ENCODE measurements at places on chromosomes 4 and X. TPM values are rescaled to one million over a fixed set of nuclear protein-coding genes. Genes with fewer than 3 reads are reported as not detected.

Gene SLC49A3
- total RNA-seq, result 0.74 TPM

GRCh38 chr4:102560571-102561341 is 59.6 kb downstream of the NFKB1 start:
- no peak for DNase-seq
- no peaks in the 10 kb centered on the region for H3K27me3 ChIP-seq
- no peak overlapping the region for H3K4me3 ChIP-seq
- 0 out of 2 replicates have a peak, but pooled peaks cover 15% of the 10 kb centered on the region for H3K36me3 ChIP-seq
- peak overlapping the region; percentile 40 for H3K27ac ChIP-seq

DNA sequence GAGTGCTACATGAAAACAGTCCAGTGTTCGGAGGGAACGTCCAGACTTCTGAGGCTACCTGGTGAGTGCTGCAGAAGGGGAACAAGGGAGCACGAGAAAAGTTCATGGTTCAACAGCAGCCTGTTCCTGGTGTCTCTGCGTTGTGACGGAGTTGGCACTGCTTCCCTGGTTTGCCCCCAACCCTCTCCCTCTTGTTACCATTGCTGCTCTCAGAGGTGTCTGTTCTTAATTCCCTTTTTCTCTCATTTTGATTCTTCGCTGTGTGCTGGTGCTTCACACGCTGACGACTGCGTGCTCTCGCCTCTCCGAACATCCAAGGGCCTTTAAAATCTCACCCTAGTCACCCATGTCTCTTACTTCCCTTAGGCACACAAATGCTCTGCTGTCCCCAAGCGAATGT is 1.6 kb upstream of the FAM149A start:
- H3K4me1 ChIP-seq, result peaks cover 3% of the 10 kb centered on the region
- H3K27me3 ChIP-seq, result peaks cover 2% of the 10 kb centered on the region
- no peaks in the 10 kb centered on the region for H3K36me3 ChIP-seq
- no peak overlapping the region for H3K27ac ChIP-seq
- H3K4me3 ChIP-seq, result no peak overlapping the region
- no peak for DNase-seq

DNA sequence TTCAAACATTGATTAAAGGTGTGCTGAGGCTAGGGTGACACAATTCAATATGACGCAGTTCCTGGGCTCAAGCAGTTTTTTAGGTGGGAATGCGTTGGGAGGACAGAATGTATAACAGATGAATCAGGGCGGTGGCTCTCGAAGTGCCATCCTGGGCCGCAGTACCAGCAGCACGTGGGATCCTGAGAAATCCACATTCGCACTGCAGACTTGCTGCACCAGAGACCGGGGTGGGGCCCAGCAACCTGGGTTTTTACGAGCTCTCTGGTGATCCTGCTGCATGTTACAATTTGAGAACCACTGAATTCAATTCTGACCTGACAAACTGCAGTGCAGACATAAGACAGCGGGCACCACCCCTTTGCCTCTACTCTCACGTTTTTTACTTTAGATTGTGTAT is 30.4 kb downstream of the FAM149A start:
- no peak for DNase-seq
- H3K4me3 ChIP-seq, result no peak overlapping the region
- H3K4me1 ChIP-seq, result peaks cover 15% of the 10 kb centered on the region
- H3K36me3 ChIP-seq, result no peaks in the 10 kb centered on the region
- H3K27ac ChIP-seq, result no peak overlapping the region

DNA sequence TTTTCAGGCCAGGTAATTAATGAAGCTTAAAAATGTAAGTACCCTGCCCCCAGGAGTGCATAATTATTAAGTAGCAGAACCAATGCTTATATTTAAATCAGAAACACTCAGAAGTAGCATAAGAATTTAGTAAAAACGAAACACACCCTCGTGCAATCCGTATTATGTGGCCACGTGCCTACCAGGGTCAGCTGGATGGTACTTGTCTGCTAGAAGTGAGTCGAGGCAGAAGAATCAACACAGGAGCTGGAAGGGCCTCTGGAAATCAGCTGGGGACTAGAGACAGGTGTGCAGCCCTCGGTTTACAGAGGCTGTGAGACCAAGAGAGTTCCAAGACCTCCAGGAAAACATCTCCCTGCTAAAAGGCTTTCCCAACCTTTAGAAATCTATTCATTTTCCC is 559 bp upstream of the FAM47E start:
- H3K36me3 ChIP-seq, result no peaks in the 10 kb centered on the region
- H3K4me1 ChIP-seq, result no peaks in the 10 kb centered on the region
- H3K4me3 ChIP-seq, result no peak overlapping the region
- H3K27me3 ChIP-seq, result peaks cover 5% of the 10 kb centered on the region

DNA sequence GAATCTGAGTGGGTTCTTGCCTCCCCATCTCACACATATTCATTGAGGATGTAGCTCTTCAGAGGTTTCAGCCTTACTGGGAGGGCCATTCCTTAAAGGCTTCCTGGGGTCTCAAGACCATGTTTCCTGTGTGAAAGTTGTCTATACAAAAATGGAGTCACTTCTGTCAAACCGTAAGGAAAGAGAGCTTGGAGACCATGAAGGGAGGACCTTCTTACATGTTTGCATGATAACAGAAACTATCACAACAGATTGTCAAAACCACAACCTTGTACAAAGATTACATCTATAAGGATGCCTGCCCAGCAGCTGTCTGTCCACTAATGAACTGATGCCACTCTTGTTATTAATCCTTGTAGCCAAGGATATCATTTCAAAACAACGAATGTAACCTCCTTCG is 139.3 kb downstream of the PDE5A start:
- H3K4me3 ChIP-seq, result no peak overlapping the region
- H3K4me1 ChIP-seq, result no peaks in the 10 kb centered on the region
- no peaks in the 10 kb centered on the region for H3K27me3 ChIP-seq

Data from GM12878 (cell line).